ENCODE measurements at places on chromosomes 11 and 22.

GRCh38 chr11:31819621-31820437, 8.7 kb upstream of the PAX6 start:
- no peak for DNase-seq

- DNase-seq, result no peak
Measured at GRCh38 chr11:70108250-70108649, 30.1 kb downstream of the ANO1 start.

GRCh38 chr11:3152471-3153110, 12.5 kb downstream of the OSBPL5 start:
- DNase-seq, result no peak

GRCh38 chr22:24894998-24895397, 51.5 kb downstream of the LHFPL7 start:
- peak; percentile 7 for DNase-seq

- DNase-seq, result no peak
Measured at GRCh38 chr11:60482361-60482760, 10.2 kb upstream of the MS4A12 start.

GRCh38 chr11:134958336-134958640, 546.2 kb upstream of the B3GAT1 start:
- DNase-seq, result no peak

- no peak for DNase-seq
Measured at GRCh38 chr11:19352072-19352770, 111.5 kb upstream of the E2F8 start.

DNA sequence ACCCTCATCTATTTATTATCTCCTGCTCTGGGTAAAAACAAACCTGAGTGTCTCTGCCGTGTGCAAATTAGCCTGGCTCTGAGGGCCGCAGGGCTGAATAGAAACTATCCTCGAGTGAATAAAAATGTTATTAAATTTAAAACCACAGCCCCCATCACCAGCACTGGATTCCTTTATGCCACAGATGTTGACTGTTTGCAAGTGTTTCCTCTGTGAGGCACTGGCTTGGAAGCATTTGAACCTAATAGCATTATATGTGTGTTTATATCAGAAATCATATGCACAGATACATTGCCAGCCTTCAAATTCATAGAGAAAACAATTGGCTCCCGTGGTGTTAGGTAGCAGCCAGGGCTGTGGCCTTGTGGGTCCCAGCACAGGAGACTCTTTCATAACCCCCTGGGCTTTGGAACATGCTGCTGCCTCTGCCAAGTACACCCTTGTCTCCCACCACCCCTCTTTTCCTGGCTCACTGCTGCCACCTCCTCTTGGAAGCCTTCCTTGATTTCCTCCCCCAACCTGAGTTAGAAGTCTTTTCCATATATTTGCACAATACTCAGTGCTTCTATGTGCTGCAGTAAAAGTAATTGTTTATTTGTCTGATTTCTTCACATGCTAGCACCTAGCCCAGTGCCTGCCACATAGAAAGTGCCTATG, 294.4 kb downstream of the DDX10 start:
- no peak for DNase-seq

DNA sequence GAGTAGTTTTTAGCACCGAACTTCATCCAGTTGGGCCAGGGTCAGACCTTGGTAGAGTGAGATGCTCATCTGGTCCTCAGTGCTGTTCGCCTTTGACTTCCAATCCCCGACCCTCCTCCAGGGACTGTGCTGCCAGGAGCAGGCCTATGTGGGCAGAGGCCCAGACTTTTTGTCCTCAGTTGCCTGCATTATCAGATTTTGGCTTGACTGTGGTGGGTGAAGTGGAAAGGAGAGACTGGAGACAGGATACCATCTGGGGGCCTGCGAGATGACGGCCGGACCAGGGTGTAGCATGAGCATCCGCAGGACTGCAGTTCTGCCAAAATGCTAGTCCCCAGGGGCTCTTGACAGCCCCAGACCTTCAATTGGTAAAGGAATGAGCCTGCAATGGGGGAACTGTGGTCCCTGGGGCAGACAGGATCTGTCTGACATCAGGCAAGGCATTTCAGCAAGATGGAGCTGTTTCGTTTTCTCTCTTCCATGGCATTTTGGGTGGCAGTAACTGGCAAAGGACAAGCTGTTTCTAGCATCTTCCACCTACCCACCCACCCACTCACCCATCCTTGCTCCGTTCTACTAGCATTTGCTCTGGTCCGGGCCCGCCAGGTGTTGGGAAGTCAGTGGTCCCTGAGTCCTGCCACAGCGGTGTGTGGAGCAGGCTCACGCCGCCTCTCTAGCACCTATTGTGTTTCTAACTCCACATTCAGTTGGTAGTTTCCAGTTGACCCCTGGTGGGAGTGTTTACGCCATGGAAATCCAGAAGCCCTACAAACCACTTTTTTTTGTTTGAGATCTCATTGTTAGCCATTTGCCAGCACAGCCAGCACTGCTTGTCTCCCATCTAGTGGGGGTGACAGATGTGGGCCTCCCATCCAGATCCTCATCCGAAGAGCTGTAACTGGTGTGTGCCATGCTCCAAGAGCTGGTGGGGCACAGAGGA, 53.5 kb downstream of the OTOG start:
- no peak for DNase-seq

DNA sequence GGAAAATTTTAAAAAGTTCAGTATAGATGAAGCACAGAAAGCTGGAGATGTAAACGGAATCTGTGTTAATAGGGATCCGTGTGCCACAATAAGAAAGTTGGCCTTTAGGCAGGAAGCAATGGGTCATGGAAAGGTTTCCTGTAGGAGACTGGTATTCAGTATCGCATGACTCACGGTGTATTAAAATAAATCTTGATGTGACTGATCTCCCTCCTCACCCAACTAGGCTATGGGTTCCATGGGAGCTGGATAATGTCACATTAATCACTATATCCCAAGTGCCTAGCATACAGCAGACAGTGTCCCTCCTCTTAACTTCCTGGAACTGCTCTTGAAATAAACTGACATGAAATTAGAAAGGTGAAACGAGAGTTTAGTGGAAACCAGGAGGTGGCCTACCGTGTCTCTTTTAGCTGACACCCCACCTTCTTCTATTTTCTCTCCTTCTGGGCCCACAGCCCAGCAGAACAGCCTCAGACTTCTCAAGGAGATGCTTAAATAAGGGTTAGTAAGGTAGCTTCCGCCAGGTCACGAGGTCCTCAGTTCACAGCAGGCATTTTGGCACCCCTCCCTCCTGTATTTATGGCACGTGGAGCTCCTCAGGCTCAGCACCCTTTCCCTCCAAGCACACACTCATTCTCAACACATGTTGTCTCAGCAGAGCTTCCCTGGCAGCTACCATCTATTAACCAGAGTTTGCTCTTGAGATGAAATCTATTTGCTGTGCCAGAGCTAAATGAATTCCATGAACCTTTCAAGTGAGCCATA, 118.8 kb downstream of the NXPE2 start:
- no peak for DNase-seq

- no peak for DNase-seq
Measured at GRCh38 chr11:116454951-116455350, 317.8 kb downstream of the BUD13 start.

- no peak for DNase-seq
Measured at GRCh38 chr11:3720997-3721396, 49.8 kb upstream of the CHRNA10 start.

DNA sequence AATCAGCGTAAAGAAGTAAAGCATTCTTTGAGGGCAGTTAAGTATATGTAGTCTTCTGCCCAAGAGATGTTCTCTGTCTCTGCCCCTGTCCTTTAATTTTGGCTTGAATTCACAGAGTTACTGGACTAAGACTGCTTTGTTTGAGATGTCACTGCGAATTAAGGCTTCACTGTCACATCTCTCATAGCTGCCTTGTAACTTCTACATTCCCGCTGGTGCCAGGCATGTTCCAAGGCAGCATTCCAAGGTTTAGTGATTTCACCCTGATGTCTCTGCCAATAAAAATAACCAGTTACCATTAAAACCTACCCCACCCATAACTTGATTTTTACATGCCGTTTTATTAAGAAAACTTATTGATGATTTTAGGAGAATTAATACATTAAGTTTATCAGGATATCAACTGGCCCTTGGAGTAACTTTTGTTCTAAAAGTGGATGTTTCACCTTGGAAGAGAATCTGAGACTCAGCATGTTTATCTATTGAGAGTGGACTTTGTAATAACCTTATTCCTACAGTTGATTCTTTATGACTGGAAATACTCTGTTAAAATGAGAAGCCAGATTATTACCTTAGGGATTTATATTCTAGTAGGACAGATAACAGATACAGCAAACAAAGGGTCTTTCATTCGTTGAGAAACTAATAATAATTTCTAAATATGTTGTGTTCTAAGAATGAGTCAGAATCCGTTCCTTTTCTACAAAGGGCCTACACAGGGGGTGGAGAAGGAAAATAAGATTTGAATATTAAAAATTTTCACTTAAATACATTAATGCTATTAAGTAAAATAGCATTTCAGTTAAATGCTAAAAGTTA, 110.2 kb downstream of the UVRAG start:
- DNase-seq, result no peak
